ENCODE measurements at places on chromosomes 1 and 21.
A peak's percentile ranks its signal among the peaks of the same experiment; 100 is the strongest.

- no peak for DNase-seq
These were observed 145.4 kb downstream of the ZC3H11B start for GRCh38 chr1:219467524-219467923.

DNA sequence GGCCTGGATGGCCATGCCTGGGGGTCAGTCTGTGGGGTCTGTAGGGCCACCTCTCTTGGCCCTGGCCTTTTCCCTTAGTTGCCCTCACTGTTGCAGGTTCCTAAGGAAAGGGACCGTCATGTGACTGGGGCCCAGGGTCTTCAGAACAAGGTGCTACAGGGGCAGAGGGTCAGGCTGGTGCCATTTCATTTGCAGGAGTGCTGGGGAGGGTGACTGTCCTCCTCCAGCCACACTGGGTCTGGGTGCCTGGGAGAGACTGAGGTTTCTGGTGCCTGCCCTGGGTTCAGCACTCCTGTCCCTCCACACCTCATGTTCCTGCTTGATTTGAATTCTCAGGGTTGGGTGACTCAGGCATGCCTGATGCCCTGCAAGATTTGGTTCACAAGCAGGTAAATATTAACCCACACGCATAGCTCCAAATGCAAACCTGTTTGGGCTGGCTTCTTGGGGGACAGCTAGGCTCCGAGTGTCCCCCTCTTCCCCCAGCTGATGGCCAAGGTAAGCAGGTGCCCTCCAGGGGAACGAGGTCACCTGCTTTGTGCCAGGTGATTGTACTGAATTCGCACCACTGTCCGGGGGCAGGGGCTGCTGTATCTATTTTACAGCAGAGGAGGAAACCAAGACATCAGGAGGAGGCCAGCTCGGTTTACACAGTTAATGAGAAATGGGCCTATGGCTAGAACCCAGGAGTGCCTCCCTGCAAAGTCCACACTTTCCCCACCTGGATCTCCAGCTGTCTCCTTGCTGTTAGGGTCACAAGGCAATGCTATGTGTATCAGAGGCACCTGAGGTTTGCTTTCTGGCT is 20.3 kb downstream of the ARHGEF10L start:
- DNase-seq = no peak

- no peak for DNase-seq
These were observed 24.5 kb downstream of the EEIG2 start for GRCh38 chr1:108584428-108584856.

DNA sequence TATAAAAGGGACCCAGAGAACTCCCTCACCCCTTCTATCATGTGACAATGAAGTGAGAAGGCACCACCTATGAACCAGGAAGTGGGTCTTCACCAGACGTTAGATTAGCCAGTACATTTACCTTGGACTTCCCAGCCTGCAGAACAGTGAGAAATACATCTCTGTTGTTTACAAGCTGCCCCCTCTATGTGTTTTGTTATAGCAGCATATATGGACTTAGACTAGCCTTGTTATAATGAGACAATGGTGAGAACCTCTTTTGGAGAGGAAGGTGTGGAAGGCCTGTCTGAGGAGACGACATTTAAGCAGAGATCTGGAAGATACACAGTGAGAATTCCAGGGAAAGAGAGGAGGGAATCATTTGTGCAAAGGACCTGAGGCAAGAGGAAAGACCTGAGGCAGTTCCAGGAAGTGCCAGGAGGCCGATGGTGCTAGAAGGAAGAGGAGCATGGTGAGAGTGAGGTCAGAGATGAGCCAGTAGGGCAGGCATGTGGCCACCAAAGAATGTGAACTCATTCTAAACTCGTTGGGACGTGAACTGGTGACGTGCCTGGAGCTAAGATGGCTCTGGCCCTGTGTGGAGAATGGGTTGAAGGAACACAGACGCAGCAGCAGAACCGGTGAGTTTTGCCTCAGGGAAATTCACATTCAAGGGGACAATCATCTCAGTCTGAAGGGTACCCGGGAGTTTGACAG is 98.9 kb upstream of the IRF2BP2 start:
- no peak for DNase-seq

DNA sequence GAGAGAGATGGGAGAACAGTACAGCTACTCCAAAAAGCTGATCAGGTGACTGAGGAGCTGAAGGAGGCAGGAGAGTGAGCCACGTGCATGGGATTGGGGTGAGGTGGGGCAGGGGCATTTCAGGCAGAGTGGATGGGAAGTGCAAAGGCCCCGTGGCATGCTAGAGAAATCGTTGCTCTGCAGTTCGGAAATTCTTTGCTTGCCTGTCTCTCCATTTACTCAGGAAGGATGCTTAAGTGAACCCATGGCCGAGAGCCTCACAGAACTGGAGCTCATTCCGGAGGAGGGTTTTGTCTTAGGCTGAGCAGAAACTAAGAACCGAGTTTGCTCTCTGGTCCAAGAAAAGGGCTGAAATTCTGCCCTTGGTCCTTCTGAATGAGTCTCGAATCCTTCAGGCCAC is 139.8 kb upstream of the TMEM51 start:
- DNase-seq = no peak

DNA sequence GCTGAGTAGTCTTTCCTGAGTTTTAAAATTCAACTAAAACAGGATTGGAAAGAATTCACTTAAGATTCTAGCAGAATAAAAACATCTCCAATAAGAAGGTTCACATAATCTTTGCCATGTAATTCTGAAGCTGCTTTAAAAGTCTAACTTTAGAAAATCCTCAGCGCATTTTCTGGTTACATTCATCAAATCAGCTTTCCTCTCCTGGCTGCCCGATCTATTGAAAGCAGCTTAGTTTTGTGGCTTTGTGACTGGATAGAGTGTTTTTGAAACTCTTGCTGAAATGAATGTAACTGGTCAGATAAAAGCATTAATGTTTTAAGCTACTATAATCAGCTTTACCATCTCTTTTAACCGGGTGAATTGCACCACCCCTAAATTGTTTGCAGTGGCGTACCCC is 66.8 kb downstream of the DOP1B start:
- DNase-seq = no peak

GRCh38 chr1:58927722-58928085 is 143.9 kb upstream of the JUN start:
- no peak for DNase-seq

DNA sequence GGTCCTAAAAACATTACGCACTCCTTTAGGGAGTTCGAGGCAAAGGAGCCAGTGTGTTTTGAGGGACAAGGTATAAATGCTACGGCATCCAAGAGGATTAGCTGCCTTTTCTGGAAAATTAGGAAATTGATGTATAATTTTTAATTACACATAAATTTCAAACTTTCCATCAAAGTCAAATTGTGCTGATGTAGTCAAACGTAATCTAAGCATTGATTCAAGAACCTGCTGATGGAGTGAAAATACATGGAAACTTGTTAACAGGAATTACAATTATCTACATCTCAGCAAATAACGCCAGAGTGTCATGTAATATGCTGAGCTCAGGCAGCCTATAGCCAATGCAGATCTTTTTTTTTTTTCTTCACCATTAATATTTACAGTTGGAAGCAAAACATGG is 194.5 kb downstream of the CRB1 start:
- DNase-seq = no peak

DNA sequence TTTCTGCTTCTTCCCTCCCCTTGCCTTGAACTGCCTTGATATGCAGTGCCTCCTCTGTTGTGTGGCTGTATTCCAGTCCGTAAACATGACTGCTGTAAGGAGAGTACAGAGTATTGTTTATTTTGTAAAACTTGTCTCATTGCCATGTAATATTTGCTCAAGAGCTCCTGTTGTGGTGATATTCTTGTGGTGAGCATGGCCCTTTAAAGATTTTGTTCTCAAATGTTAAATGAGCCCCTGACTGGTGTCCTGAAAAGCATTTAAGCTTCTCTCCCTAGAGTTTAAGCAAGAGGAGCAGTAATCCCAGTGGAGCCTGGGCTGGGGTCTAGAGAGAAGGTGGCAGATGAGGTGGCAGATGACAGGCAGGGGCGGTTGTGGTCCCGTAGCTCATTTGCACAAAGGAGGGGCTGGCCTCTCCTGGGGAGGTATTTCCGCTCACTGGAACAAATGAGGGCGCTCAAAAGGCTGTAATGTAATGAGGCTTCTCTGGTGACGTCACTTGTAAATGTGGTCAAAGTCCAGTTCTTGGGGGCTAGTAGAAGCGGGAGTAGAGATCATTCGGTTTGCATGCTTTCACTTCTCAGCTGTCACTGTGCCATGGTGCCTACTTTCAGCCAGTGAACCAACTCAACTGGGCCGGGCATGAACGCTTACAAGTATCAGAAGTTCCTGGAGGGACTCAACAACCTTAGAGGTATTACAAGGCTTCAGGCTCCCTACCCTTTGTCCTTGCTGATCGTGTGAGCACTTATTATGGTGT is 46.0 kb upstream of the MACF1 start:
- peak; percentile 61 for DNase-seq

DNA sequence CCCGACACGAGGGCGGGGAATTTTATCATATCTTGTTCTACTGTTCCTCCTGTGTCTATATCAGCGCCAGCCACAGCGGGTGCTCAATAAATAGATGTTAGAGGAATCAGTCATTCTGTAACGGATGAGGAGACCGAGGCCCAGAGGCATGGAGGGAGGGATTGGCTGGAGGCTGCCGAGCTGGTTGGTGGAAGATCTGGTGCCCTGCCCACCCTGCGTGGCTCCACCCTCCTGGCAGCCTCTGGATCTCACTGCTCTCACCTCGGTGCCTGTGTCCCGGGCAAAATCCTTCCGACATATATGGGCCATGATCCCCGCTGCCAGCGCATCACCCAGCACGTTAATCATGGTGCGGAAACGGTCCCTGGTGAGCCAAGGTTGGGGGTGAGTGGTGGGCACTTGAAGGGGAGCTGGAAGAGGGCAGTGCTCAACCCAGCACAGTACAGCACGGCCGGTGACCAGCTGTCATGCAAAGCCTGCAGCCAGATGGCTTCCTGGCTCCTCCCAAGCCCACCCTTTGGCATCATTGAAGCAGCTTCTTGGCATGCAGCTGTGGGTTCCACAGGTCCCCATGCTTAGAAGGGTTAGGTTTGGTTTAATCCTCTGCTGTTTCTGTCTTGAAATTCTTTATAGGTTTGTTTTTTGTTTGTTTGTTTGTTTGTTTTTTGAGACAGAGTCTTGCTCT is 26.7 kb downstream of the PODN start:
- DNase-seq = no peak

DNA sequence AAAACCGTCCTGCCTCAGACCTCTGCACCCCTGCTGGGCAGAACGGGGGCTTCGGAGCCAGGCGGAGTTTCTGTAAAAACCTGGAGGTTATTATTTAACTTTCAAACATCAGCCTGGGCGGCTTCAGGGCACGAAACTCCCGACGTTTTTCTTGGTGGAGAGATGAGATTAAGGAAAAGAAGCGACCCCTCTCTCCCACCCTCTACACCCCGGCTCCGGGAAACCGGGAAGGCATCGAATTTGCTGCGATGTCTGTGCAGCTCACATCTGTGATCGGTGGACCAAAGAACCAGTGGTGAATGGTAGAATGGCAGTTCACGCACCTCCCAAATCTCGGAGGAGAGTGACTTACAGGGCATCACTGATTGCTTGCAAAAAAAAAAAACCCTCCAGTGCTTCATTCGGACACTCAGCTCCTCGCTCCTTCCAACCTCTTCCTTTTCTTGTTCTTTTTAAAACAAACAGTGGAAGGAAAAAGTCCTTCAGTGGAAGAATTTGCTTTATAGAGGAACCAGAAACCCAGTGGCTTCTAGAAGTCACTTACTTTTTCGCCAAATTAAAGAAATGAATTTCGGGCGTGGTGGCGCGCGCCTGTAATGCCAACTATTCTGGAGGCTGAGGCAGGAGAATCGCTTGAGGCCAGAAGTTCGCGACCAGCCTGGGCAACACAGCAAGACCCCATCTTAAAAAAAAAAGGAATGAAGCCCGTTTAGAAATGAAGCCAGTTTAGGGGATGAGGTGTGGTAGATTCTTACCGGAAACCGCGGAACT is 884 bp downstream of the PHACTR4 start:
- peak; percentile 16 for DNase-seq

- DNase-seq = no peak
These were observed 56.3 kb downstream of the MYOM3 start for GRCh38 chr1:24055681-24056080.

- no peak for DNase-seq
These were observed 20.9 kb downstream of the URB1 start for GRCh38 chr21:32371913-32372314.

DNA sequence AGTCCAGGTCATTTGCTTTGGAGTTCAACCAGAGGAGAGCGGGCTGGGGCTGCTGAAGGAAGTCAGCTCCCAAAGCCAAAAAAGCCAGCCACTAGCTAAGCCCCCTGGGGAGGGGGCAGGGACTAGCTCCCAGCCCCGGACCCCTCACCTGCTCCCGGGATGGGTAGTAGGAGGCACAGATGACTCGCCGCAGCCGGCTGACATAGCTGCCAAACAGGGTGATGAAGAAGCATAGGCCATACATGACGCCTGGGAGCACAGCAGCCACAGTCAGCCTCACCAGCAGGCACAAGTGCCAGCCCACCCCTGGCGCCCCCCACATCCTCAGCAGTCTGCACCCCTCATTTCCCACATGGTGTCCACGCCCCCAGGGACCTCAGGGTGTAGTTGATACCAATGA is 7.4 kb downstream of the DCST2 start:
- DNase-seq = no peak

GRCh38 chr1:18970762-18971161 is 14.3 kb upstream of the IFFO2 start:
- DNase-seq = no peak

GRCh38 chr21:15289896-15290841 is 225.4 kb upstream of the NRIP1 start:
- DNase-seq = peak; percentile 69

DNA sequence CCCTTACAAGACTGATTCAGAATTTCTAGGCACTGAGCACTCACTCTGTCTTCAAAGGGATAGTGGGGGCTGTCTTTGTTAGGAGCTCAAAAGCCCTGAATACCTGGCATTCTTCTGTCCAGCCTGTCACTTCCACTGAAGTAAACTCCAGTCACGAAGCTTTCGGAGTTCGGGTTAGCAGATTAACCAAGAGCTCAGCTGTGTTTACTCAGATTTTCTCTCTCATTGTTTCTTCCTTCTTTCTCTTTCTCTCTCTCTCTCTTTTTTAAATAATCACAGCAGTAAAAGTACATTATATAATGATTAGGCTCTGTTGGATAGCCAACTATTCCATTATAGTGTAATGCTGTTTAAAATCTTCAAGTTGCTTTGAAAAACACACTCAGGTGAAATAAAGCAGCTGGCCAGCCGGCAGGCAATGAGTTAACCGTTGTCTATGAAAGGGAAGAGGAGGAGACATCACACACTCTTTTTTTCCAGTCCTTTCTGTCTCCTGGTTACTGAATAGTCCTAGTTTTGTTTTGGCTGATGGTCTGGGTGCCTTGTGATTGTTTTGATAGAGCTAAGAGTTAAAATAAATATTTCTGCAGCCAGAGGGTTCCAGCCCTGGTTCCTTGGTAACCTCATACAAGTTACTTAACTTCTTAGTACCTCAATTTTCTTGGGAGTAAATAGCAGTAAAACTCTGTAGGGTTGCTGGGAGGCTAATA is 89.8 kb downstream of the ADSS2 start:
- no peak for DNase-seq

DNA sequence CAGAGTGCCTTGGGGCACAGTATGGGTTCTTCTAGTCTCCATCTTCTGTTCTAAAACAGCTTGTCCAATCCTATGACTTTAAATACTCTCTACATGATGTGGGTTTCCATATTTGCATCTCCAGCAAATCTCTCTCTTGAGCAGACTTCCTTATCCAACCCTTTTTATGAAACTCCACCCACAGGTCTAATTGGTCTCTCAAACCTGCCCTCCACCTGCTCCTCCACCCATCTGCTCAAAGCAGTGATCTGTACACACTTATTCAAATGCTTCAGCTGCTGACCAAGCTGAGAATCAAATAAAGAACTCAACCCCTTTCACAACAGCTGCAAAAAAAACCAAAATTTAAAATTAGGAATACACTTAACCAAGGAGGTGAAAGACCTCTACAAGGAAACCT is 11.5 kb downstream of the MCOLN2 start:
- no peak for DNase-seq

GRCh38 chr1:81922955-81923354 is 122.2 kb downstream of the ADGRL2 start:
- no peak for DNase-seq
